Stimulated activated CD4-positive, alpha-beta T cell treated with anti-CD3 and anti-CD28 coated beads, Interleukin-1b, Interleukin-23, amount 100 ng/mL, for 4 hours (primary cell): ENCODE measurements at places on chromosomes 11 and 22.

- DNase-seq, result peak; percentile 15
Observed at GRCh38 chr11:86671531-86672006, 847 bp downstream of the ME3 start.

GRCh38 chr11:92276773-92277172 lies 52.2 kb downstream of the FAT3 start:
- no peak for DNase-seq

DNA sequence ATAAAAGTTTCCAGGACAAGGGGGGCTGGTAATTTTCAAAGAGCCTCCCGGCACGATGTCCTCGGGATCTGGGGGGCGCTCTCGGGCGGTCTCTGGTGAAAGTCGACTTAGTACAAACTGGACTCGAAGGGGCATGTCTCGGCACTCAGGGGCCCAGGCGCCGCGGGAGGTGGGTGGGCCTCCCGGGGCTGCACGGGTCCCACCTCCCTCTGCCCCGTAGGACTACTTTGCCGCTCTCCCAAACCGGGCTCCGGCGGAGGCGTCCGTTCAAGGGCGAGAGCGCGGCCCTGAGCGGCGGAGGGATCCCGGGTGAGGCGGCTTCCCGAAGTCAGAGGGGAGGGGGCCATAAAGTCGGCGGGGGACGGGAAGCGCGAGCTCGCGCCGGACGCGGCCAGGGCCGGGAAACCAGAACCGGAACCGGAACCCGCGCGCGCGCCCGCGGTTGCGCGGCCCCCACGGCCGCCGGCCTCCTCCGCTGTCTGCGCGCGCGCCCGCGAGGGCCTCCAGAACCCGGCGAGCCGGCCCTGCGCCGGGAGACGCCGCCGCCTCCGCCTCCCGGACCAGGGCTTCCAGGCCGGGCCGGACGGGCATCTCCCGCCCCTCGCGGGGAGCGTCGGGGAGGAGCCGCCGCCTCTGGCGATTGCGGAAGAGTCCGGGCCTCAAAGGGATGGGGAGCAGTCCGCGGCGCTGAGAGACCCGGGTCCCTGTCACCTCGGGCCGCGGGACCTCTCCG lies at the start of gene ARHGEF12:
Gene ARHGEF12, plus strand, starts transcription at position 506 of the 733 bp plus-strand sequence. CDS start 831 bp downstream, outside the sequence.
- DNase-seq, result peak; percentile 79

DNA sequence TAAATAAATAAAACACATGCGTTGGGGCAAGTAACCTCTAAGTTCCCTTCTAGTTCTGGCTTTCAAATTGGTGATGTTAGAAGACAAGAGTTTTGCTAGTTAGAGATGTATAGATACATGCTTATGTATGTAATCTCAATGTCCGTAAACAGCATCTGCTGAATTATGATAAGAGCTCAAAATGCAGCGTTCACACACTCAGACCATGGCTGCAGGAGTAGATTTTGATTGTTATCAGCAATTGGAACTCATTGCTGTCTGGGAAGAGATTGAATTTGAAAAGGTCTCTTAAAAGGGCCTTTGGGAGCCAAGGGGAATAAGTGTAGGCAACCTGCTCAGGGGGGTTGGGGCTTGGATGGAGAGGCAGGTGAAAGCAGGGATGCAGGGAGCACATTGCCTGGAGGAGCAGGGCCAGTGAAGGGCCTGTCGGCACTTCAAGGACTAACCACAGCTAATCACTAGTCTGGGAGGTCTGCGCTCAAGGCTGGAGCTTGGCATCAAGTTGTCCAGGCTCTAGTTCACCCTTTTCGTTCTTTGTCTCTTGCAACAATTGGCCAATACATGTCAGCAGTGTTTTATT lies 2.7 kb upstream of the RAG1 start:
- no peak for DNase-seq

GRCh38 chr11:70204466-70204799 lies 1.3 kb downstream of the FADD start:
- DNase-seq, result no peak

DNA sequence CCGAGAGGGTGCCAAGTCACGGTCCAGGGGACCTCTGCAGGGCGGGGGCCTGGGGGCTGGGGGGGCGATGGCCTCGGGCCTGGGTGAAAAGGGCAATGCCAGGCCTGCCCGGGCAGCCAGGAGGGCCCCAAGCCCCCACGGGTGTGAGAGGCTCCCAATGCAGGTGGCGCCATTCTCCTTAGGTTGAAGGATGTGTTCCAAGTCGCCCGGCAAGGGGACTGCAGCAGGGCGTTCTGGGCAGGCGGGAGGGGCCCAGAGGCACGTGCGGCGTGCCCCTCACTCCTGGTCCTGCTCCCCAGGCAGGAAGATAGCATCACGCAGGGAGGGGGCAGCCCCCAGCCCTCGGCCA lies 730 bp upstream of the TNNI2 start:
- DNase-seq, result no peak

GRCh38 chr22:32723643-32724042 lies 77.9 kb upstream of the TIMP3 start:
- no peak for DNase-seq

DNA sequence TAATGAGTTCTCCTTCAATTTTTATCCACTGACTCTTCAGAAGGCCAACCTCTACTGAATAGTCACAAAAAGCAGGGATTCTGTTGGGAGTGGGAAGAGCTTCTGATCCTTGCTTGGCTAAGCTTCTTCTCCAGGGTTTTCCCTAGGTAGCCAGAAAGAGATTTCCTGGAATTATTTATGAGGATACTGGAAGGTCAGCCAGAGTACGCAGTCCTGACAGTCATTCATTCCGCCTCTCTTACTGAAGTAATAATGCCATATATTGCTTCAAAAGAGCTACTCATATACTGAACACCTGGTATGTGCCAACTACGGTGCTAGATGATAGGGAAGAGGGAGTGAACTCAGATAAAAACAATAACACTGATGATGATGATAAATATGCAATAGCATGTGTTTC lies 116.1 kb downstream of the CCDC34 start:
- no peak for DNase-seq

GRCh38 chr22:39236321-39237317 lies 8.2 kb downstream of the PDGFB start:
- DNase-seq, result no peak

GRCh38 chr11:64000026-64000739 lies 13.9 kb downstream of the OTUB1 start:
- peak; percentile 53 for DNase-seq

DNA sequence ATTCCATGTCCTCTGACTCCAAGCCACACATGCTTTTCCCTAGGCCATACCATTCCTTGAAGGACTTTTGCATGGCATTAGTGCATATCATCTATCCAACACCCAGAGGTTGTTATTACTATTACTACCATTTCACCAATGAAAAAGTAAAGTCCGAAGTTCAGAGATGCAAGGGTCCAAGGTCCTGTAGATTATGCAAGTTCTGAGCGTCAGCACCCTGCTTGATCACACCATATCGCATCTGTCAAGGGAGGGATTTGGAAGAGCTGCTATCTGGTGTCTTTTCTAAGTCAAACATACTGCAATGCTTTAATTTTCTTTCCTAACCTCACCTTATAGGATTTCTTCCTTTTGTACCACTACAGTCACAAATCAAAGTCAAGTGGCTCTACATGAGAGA lies 214.7 kb upstream of the CADM1 start:
- DNase-seq, result no peak

- DNase-seq, result no peak
Observed at GRCh38 chr11:2779981-2780849, 80.4 kb upstream of the KCNQ1OT1 start.

DNA sequence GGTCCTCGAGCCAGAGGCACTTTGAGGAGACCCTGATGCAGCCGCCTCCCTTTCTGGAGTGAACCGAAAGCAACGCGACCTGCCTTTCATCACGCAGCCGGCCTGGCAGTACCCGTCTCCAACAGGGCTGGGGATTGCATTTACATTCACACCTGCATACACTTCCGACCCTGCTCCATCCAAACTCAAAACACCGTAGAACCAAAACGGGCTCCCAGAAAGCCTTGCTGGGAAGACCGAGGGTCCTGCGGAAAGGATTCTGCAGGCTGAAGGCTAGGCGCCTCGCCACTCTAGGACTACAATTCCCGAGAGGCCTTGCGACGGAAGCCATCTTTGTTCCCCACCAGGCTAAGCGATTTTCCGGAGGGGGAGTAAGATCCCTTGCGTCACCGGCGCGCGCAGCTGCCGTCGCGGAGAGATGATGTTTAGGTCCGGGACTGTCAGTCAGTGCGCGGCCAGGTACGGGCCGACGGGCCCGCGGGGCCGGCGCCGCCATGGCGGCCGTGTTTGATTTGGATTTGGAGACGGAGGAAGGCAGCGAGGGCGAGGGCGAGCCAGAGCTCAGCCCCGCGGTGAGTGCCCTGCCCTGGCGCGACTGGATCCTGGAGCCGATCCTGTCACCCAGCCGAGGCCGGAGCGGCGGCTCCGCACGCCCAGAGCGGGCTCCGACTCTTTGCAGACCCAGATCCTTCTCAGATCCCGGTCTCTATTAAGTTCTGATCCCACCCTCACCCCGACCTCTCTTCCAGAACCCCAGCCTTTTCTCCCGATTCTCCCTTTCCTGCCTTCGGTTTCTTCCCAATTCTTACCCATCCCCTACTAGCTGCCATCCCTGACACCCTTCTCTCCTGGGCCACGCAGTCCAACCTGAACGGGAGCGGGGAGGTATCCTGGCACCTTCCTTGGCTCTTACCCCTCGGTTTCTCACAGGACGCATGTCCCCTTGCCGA lies at the start of gene RPS6KB2:
Gene RPS6KB2, plus strand, starts transcription at position 443 of the 950 bp plus-strand sequence. Its CDS starts 52 bp downstream, at position 495.
- peak; percentile 99 for DNase-seq

DNA sequence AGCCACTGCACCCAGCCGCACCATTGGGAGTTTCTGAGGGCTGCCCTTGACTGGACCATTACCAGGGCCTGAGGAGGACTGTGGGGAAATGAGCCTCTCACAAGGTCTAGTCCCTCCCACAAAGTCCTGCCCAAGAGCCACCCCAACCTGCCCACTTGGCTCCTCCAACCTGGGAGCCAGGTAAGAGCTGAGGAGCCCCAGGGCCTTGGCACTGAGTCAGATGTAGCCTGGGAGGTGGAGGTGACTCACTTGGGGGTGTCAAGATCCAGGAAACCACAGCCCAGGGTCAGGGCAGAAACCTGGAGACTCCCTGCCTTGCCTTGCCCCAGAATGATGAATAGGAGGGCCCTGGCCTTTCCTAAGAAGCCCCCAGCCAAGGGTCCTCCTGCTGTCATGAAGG lies 25.8 kb upstream of the P2RY2 start:
- DNase-seq, result no peak

- no peak for DNase-seq
Observed at GRCh38 chr11:66619080-66619554, 2.7 kb downstream of the RBM14 start.

DNA sequence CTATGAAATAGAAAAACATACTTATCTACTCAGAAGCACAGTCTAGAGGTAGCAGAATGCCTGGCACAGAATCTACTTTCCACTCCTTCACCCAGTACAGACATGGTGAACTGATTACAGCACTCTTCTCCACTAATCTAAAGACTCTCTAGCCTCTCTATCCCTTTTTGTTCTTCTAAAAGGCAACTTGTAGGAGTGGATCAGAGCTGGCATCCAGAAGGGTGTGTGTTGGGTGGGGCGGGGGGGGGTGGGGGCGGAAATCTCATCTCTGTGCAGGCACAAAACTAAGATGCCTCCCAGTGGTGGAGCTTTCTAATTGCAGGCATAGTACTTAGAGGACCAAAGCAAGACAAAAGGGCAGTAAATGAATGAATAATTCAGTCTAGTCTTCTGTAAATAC lies 11.5 kb upstream of the EMID1 start:
- no peak for DNase-seq

- peak; percentile 31 for DNase-seq
Observed at GRCh38 chr22:35330258-35330861, 30.7 kb downstream of the TOM1 start.

DNA sequence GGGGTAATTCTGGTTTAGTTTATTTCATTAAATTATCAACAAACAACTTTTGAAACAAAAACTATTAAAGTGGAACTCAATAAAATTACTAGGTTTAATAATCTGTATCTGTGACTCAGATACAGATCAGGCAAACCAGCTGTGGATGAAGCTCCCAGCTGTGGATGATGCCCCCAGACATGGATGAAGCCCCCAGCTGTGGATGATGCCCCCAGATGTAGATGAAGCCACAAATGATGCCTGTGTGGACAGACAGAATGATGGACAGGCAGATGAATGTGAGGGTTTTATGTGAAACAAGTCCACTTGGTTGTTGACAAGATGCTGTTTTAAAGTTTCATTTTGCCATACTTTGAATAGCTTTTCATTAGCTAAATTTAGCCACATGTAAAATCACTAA lies 5.8 kb upstream of the ZNF74 start:
- DNase-seq, result no peak

DNA sequence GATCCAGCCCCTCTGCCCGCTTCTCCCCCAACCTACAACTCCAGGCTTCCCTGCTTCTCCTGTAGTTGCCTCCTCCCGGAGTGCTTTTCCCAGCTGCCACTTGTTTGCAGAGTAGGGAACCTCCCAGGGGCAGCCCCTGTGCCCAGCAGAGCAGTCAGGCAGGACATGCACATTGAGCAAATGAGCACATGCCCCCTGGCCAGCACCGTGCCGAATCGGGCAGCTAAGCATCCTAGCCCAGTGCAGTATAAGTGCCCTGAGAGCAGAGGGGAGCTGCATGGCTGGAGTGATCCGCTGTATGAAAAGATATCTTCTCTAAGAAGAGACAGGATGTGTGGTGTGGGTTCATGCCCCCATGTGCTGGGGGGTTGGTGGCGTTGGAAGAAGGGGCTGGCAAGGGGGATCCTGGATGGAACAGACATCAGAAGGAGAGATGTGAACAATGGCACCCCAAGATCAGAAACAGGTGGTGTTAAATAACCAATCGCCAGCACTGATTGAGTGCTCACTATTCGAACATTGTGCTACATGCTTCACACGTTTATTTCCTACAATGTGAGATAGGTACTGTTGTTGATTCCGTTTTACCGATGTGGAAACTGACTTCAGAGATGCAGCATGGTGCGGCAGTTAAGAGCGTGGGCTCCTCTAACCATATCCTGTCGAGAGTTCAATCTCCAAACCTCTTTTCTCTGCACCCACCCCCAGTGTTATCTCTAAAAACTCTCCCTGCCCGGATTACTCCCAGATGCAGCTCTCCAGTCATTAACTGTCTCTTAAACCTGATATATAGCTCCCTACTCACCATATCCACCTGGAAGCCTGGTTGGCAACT lies 1.2 kb downstream of the AIP start:
- DNase-seq, result no peak

GRCh38 chr11:5624489-5625279 lies at the start of gene TRIM34:
Gene TRIM34 (plus strand): TSS chr11:5625001. CDS start chr11:5632332, 7,331 bp downstream.
- DNase-seq, result peak; percentile 3

DNA sequence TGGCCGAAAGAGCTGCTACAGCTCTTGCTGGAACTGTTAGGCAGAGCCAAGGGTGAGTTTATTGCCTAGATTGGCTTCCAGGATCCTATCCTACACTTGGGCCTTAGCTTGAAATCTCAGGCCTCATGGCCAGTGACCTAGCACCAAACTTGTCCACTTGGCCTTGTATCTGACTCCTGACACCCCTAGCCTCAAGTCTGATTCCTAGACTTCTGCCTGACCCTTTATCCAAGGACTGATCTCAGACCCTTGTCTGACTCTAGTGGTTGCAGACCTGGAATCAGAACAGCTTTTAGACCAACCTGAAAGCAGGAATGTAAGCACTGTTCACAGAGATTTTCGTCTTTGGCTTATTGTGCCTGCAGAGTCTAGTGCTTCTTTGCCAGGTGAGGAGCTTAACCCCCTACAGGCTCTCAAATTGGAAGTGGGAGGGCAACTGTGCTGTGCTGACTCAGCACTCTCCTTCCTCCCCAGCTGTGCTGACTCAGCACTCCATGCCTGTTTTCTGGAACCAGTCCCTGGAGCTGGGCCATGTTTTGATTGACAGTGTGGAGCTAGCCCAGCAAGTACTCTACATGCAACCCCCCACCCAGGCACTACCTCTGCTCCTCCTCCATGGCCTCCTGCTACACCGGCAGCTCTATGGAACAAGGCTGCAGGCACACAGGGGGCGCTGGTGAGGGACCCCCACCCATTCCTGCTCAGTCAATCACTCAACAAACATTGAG lies 35.1 kb downstream of the RRP8 start:
- no peak for DNase-seq

- DNase-seq, result no peak
Observed at GRCh38 chr11:57405271-57405860, 14.9 kb upstream of the PRG2 start.
